CD4-positive, alpha-beta T cell treated with Interferon alpha-2 for 1 hour (primary cell): ENCODE measurements at places on chromosomes 2 and 18.

GRCh38 chr2:231648579-231649174 lies 56.0 kb downstream of the TEX44 start:
- DNase-seq = peak; percentile 60

DNA sequence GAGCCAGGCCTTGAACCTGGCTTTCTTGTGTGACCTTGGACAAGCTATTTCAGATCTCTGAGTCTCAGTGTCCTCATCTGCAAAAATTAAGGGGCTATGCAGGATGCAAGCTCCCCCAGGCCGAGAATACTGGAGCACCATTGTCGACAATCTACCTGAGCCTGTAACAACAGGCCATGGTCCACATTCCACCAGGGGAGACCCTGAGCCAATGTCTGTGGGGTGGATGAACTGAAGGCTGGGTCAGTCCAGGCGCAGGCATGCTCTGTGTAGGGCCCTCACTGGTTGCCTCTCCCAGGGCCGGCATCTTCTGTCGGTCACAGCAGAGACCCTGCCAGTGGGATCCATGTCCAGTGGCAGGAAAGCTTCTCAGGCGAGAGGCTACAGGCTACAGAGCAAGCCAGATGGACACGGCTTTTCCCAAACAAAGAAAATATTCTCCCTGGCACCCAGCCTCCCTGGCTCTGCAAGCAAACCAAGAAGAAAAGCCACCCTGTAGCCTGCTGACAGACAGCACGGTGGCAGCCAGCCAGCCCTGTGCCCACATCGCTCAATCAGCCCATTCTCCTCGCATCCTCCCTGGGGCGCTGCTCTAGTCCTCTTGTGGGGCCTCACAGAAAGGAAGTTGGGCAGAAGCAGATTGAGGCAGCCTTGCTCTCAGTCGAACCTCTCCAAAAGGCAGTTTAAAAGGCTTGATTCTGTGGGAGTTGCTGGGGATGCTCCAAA lies 48.7 kb upstream of the FZD7 start:
- no peak for DNase-seq

GRCh38 chr2:50649626-50650402 lies 382.1 kb downstream of the NRXN1 start:
- no peak for DNase-seq

GRCh38 chr18:35490894-35491699 lies 6.7 kb downstream of the INO80C start:
- DNase-seq = no peak

- no peak for DNase-seq
These were observed 175.0 kb downstream of the L3MBTL4 start for GRCh38 chr18:6239716-6240115.

DNA sequence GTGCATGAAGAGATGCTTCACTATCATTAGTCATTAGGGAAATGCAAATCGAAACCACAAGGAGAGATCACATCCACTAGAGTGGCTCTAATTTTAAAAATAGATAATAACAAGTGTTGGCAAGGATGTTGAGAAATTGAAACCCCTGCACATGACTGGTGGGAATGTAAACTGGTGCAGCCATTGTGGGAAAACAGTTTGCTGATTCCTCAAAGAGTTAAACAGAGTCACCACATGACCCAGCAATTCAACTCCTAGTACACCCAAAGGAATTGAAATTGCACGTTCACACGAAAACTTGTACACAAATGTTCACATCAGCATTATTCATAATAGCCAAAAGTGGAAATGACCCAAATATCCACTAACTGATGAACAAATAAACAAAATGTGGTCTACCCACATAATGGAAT lies 179.5 kb downstream of the BCL2 start:
- no peak for DNase-seq
